H9 (cell line): ENCODE measurements at places on chromosomes 1 and 21.
A peak's percentile ranks its signal among the peaks of the same experiment; 100 is the strongest.

- DNase-seq = no peak
These were observed 6.2 kb upstream of the ZNF281 start for GRCh38 chr1:200415789-200416593.

DNA sequence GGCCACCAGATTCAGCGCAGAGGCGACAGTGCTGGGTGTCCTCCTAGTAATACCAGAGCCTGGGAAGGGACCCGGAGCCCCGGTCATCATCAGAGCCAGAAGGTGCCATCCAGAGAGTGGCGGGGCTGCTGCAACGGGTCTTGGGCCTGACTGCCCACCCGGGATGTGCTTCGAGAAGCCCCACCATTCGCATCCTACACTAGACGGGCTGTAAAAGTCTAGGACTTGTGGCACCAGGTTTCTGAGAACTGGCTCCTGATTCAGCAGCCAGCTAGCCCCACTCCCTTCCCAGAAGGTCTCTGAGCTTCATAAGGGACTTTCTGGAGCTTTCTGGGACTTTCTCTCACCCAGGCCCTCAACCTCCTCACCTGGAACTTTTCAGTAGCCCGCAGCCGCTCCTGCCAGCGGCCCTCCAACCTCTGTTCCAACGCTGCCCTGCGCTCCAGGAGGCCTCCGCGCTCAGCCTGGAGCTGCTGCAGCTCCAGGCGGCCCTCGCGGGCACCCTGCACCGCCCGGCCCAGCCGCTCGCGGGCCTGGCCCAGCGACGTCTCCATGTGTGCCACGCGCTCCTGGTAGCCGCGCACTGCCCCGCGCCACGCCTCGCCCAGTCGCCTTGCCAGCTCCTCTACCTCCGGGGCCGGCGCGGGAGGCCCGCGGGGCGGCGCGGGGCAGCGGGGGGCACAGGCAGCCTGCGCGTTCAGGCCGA is 940 bp downstream of the NES start:
- DNase-seq = no peak

- no peak for DNase-seq
These were observed 1.2 kb downstream of the NTPCR start for GRCh38 chr1:232951605-232952004.

GRCh38 chr1:25195835-25196234 is 36.5 kb downstream of the SYF2 start:
- no peak for DNase-seq

DNA sequence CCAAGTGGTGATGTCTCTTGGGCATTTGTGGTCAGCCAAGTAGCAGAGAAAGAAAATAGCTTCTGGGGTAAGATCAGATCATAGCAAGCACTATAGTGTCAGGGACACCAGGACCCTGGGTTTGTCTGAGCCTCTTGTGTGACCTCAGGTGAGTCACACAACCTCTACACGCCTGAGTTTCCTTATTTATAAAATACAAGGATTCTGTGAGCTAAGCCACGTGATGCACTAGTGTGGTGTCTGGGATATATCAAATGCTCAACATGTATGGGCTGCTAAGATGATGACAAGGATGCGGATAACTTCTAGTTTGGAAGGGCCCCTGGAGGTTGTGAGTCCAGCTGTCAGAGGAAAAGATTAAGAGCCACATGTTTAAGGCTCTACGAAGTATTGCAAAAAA is 24.5 kb upstream of the ZNF436 start:
- no peak for DNase-seq

GRCh38 chr1:71967670-71968069 is 314.7 kb downstream of the NEGR1 start:
- no peak for DNase-seq

DNA sequence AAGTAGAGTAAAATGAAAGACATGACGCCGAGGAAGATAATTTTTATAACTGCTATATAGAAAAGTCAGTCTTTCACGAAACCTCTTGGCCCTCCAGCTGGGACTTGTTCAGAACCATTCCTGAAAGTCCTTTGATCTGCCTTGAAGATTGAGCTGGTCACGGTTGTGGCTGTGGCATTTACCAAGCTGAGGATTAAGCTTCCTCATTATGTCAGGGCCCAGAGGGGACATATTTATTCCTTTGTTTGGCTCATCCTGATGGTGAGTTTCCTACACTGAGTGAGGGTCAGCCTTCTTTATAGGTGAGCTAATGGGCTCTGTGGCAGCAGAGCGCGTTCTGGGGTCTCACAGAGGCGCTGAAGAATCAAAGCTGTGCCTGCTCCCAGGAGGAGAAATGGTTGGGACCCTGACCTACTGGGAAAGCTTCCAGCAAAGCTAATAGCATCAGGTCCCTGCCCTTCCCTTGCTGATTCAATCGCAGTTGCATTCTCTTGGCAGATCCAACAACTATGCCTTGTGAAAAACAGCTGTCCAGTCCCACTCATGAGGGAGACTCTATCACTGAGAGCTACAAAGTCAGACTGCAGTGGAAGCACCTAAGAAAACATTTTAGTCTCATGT is 43.2 kb upstream of the PBX1 start:
- DNase-seq = no peak

GRCh38 chr1:10629816-10630571 is 155.2 kb downstream of the PEX14 start:
- no peak for DNase-seq

DNA sequence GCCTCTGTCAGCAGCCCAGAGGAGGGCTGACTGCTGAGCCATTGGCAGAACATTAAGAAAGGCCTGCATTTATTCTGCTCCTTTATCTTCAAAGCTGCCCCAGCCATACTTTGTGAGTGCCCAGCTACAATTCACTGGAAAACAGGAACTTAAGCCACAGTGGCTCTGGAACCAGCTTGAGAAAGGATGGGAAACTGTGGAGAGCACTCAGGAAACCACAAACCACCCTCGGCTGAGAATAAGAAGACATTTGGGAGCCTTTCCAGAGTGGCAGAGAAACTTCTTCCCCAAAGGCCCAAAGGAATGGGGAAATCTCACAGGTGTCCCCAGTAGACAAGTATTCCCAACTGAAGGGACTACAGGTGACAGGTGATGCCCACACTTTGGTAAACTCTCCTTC is 1.8 kb downstream of the LAMB3 start:
- DNase-seq = no peak

- no peak for DNase-seq
These were observed 27.4 kb upstream of the DNASE2B start for GRCh38 chr1:84370831-84371394.

DNA sequence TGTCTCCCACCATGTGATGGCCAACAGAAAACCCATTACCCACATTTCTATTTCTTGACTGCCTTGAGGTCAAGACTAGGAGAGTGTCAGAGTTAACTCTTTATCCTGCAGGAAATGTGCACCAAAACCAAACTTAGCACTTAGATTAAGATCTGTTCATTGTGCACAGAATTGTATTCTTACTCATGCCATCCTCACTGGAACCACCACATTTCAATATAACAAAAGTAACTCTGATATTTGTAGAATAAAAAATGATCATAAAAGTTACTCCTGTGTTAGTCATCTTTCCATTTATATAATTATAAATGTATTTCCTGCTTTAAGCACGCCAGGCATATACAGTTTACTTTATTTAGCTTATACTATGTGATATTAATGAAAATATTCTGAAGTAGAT is 193.0 kb upstream of the DPYD start:
- no peak for DNase-seq

GRCh38 chr1:168835176-168835575 is 106.2 kb upstream of the DPT start:
- DNase-seq = no peak

GRCh38 chr1:97186381-97186780 is 464.8 kb downstream of the PTBP2 start:
- peak; percentile 40 for DNase-seq

DNA sequence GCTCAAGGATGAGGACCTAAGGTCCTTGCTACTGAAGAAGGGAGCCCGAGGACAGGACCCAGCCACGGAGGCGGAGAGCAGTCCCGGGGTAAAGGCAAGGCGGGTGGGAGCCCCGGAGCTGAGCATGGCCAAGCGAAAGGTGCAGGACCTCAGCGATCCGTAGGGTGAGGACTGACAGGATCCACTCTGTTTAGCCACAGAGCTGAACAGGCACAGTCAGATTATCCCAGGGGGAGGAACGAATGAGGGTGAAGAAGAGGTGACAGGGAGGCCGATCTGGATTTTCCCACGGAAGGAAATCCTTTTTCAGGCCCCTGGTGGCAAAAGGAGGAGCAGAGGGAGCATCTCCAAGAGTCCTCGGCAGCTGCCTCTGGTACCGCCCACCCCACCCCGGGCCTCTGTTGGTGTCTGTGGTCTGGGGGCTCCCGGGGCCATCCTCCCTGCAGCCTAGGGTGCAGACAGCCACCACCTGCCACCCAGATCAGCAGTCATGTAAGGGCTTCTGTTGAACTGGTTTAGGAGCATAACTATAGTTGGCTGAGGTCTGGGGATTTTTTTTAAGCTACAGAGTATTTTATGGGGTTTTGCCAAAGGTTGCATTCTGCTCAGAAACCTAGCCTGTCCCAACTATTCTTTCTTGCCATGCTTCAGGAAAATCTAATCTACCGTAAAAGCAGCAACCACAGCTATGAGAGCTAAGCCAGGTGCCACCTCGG is 32.3 kb upstream of the LBR start:
- DNase-seq = no peak

DNA sequence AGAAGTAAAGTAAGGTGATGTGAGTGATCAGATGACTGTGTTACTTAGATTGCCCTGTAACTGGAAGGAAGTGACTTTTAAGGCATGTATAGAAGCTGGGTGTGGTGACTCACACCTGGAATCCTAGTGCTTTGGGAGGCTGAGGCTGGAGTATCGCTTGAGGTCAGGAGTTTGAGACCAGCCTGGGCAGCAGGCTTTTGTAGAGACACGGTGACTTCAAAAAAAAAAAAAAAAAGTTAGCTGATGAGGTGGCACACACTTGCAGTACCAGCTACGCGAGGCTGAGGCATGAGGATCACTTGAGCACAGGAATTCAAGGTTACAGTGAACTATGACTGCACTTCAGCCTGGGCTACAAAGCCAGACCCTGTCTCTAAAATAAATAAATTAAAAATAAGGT is 2.3 kb upstream of the USP16 start:
- no peak for DNase-seq

DNA sequence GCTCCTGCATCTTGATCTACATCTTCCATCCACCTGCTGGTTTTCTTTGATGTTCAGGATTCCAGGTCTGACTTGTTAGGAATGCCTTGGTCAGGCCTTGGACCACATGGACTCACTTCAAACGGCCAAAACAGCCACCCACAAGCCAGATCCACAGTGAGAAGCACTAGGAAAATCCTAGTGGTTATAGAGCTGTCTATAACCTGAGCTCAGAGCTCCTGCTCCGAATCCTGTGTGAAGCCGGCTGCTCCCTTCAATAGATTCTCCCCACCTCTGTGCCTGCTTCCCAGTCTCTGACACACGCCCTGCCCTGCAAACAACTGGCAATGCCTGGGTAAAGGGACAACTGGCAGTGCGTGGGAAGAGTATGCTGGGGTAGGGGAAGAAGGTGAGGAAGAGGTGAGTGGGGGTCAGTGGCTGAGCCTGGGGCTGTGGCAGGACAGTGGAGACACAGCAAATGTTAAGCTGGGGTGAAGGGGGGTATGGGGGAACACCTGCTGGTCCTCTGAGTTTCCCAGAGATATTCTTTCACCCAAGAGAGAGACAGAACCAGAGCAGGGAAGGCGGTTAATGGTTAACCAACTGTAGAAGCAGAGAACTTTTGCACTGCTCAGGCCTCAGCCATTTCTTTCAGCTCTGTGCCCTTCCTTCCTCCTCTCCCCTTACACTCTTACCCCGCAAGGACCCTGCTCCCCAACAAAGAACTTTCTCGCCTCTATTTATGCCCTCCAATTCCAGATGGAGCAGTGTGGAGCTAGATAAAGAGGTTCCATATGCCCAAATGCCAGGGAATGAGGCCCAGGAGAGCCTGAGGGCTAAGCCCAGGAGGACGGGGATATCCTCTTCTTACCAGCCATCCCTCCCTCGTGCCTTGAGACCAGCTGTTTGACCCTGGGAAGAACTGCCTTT is 4.5 kb downstream of the PLXNA2 start:
- DNase-seq = no peak

GRCh38 chr1:199010492-199010891 is 371.7 kb downstream of the PTPRC start:
- DNase-seq = no peak

DNA sequence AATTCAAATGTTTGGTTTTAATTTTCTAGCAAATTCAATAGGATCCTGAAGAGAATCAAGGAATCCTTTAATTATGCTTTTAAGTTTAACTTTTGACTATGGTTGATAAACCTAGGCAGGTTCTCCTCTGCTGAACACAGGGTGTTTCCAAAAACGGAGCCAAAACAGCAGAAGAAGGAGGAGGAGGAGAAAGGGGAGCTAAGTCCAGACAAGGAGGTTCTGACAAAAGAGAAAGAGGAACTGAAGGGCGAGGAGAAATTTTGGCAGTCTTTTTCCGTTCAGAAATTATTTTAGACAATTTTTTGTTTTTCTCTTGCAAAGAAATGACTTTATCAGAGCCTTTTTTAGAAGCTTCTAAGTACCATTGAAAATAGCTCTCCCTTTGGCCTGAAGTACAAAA is 33.2 kb upstream of the FNBP1L start:
- no peak for DNase-seq
